ENCODE measurements at places on chromosomes 12 and 14.
A peak's percentile ranks its signal among the peaks of the same experiment; 100 is the strongest.

DNA sequence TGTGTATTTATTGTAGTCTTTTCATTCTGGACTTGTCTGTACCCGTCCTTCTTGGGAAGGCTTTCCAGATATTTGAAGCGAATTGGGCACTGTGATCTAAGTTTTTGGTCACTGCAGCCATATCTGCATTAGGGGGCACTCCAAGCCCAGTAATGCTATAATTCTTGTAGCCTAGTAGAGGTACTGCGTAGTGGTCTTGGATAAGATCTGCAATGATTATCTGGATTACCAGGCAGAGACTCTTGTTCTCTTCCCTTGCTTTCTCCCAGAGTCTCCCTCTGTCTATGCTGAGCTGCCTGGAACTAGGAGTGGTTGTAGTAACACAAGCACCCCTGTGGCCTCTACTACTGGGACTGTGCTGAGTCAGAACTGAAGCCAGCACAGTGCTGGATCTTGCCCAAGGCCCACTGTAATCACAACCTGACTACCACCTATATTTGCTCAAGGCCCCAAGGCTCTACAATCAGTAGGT, 30.0 kb downstream of the SLC38A2 start:
- DNase-seq = peak; percentile 53

- DNase-seq = no peak
These were observed 605.0 kb downstream of the FSCB start for GRCh38 chr14:43901911-43902673.

- DNase-seq = no peak
These were observed 34.8 kb downstream of the IRF2BPL start for GRCh38 chr14:76993752-76994151.

DNA sequence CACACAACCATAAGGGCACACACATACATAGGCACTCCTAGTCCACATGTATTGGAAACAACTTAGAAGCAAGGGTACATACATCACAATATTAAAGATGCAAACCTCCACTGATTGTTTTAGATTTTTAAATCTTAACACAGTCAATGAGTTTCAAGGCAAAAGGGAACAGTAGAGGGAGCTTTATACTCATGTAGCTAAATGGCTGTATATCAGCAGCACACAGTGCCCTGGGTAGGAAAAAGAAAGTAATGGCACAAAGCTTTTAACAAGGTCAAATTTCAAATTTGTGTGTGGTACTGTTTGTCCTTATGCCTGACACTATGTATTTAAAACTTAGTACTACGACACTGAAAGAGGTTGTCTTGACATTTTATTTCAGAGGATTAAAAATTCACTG, 262.0 kb downstream of the MED13L start:
- peak; percentile 50 for DNase-seq

GRCh38 chr14:55743551-55743950, 163.5 kb downstream of the KTN1 start:
- DNase-seq = no peak

DNA sequence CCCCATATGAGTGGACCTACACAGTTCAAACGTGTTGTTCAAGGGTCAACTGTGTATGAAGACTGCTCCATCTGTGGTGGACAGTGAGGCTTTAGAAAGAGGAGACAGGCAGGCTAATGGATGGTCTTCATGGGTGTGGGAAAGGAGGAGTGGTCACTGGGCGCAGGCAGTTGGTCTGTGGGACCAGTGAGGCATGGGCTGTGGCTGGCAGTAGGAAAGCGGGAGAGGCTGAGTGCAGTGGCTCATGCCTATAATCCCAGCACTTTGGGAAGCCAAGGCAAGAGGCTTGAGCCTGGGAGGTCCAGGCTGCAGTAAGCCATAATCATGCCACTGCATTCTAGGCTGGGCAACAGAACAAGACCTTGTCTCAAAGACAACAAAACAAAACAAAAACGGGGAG, 2.0 kb upstream of the NR4A1 start:
- DNase-seq = no peak

DNA sequence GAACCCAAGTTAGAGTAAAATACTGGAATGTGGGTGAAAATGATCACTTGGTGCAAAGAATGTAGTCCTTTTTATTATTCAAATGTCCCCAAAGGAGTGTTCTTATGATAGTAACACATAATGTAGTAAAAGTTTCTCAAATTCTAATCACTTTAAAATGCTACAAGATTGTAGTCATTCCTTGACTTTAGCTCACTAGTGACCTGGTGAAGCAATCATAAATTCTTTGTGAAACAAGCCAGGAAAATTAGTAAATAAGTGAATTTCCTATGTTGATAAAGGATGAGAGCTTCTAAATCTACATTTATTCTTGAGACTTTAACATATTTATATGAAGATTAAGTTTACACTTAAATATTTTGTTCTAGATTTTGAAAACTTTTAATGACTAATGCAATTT, 30.7 kb upstream of the SLC17A8 start:
- DNase-seq = no peak

DNA sequence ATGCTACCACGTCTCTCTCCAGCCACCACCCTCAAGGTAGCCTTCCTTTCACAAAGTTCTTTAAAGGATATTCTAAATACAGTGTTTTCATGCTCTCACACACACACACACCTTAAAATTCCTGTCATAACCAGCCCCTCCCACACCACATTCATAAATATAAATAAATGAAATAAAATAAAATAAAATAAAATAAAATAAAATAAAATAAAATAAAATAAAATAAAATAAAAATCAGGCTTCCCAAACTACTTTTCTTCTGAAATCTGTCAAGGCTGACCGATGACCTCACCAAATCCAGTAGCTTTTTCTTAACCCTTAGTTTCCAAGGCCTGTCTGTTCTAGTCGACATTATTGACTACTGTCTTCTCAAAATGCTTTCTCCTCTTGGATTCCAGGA, 378.4 kb downstream of the SEC23A start:
- no peak for DNase-seq

GRCh38 chr14:100011628-100012325, 53.4 kb upstream of the EVL start:
- DNase-seq = no peak
